Aorta (tissue), 5 donors: ENCODE measurements at places on chromosomes 1 and 21. TPM values are rescaled to one million over a fixed set of nuclear protein-coding genes. Genes with fewer than 3 reads are reported as not detected.

GRCh38 chr21:32592929-32593502 is 7.7 kb upstream of the TCP10L start:
- DNase-seq: no peak

DNA sequence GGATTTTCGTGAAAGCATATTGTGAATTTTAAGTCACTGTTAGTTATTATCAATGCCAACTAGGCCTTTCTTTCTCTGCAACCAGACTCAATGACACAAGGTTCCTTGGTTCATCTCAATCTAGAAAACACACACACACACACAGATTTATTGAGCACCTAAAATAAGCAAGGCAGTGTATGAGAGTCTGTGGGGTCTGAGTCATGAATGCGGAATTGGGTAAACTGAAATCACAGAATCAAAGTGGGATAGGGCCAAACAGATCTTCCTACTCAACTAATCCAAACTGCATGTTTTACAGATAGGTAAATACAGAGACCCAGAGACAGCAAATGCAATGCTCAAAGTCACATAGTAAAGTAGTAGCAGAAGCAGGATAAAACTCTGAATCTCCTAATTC is 48.5 kb upstream of the NRDC start:
- DNase-seq: no peak

DNA sequence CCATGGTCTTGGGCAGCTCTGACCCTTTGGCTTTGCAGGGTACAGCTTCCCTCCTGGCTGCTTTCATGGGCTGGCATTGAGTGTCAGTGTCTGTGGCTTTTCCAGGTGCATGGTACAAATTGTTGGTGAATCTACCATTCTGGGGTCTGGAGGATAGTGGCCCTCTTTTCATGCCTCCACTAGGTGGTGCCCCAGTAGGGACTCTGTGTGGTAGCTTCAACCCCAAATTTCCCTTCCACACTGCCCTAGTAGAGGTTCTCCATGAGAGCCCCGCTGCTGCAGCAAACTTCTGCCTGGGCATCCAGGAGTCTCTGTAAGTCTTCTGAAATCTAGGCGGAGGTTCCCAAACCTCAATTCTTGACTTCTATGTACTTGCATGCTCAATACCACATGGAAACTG is 494.5 kb upstream of the LRRC7 start:
- no peak for DNase-seq

- no peak for DNase-seq
Observed at GRCh38 chr1:216502528-216503162, 79.4 kb upstream of the USH2A start.

DNA sequence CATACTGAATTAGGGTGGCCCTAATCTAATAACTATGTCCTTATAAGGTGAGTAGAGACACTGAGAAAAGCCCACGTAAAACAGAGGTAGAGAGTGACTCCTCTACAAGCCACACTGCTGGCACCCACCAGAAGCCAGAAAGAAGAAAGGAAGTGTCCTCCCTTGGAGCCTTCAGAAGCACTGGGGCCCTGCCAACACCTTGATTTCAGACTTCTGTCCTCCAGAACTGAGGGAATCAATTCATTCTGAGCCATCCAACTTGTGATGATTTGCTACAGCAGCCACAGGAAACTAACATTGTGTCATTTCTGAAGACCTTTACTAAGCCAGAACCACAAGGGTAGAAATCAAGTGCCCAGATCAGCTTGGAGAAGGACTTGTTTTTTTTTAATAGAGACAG is 15.0 kb downstream of the GNB1 start:
- DNase-seq: peak; percentile 6

DNA sequence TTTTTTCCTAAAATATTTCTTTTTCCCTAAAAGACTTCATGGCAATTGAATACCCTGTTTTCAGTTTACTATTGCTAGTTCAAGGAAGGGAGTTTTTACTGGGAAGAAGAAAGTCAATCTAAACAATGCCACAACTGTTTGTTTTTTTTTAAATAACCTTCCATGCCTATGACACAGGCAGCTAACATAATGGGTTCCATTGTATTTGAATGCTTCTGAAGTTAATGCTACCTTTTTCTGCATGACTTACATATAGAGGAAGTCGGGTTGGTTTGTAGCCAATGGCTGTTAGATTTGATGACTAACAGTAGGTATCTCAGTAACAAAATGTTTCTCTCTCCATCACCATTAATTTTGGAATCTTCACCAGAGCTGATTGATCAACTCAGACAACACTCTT is 134.0 kb downstream of the KIF26B start:
- no peak for DNase-seq

- no peak for DNase-seq
Observed at GRCh38 chr1:234925440-234926263, 203.0 kb downstream of the TOMM20 start.

- peak; percentile 73 for DNase-seq
Observed at GRCh38 chr1:31374511-31375196, 1.8 kb upstream of the FABP3 start.

DNA sequence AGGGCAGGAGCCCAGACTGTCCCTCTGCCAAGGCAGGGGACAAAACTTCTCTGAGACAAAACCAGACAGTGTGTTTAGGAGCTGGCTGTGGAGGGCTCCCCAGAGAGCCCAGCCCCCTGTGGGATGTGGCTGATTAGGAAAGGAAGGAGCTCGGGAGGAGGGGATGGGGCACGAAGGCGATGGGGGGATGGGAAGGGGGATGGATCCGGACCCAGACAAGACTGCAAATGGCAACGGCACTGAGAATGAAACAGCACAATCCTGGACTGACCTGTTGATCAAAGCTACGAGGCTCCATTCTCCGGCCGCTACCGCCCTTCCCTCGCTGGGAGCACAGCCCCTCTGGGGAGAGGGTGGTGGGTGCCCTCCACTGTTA is 33.1 kb downstream of the FOXO6 start:
- DNase-seq: no peak

DNA sequence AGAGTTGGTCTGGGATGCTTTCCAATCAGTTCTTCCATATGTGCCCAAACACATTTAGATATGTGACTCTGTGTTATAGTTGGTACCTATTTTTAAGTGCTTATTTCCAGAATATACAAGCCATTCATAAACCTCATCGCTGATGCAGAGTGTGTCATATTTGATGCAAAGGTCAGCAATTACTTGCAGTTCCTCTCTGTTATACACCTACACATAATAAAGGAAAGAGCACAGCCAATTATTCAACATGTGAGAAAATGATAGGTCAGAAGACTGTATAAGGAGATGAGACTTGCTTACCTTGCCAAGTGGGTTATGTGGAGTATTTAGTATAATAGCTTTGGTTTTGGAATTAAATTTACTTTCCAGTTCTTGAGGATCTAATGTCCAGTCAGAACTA is 31.3 kb downstream of the KYAT3 start:
- no peak for DNase-seq

GRCh38 chr21:46124926-46125845 is 27.3 kb downstream of the COL6A2 start:
- peak; percentile 42 for DNase-seq

GRCh38 chr1:27886744-27887143 is 14.4 kb downstream of the THEMIS2 start:
- no peak for DNase-seq

NEGR1 gene
- total RNA-seq: 50.3 TPM

TP73 gene
- total RNA-seq: 0.18 TPM

SPEN gene
- 76.9 TPM for total RNA-seq

COL11A1 gene
- total RNA-seq: 0.29 TPM
